Femur (tissue), 1 donor: ENCODE measurements at places on chromosomes 1 and 21.

DNA sequence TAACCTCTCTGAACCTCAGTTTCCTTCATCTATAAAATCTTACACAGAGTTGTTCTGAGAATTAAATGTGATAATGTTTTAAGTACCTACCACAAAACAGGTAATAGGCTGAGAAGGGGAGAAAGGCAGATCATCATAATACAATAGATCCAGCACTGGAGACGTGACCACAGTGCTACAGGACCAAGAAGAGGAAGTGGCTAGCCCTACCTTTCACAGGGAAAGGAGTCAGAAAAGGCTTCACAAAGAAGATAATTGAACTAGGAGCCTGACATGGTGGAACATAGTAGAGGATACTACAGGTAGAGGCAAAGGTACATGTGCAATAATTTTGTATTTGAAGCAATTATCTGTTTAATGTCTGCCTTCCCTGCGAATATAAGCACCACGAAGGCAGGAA, 45.1 kb downstream of the ERI3 start:
- no peak for DNase-seq

- DNase-seq: no peak
Measured at GRCh38 chr1:54337928-54338327, 68.3 kb downstream of the SSBP3 start.

- DNase-seq: peak; percentile 54
Measured at GRCh38 chr1:72649991-72650390, 367.7 kb upstream of the NEGR1 start.

DNA sequence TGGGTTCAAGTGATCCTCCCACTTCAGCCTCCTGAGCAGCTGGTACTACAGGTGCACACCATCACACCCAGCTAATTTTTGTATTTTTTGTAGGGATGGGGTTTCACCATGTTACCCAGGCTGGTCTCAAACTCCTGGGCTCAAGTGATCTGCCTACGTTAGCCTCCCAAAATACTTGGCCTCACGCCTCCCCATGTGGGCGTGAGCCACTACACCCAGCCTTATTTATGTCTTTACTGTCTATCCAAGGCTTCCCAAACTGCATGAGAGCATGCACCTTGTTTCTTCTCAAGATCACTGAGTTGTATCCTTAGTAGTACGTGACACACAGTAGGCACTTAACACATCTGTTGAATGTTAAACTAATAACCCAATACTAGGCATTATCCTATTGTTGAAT, 14.2 kb downstream of the WASF2 start:
- DNase-seq: no peak

DNA sequence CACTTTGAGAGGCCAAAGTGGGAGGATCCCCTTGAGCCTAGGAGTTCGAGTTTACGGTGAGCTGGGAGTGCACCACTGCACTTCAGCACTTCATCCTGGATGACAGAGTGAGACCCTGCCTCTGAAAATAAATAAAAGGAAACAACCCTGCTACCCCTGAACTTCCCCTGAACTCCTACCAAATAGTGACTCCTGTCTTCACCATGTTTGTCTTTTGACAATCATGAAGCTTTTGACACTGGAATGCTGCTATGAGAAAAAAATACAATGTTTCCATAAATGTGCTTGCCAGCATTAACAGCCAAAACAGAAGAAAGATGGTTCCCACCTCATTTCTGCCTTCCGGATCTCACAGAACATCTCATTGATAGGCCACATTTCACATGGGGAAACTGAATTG, 10.4 kb downstream of the ZBTB8A start:
- no peak for DNase-seq

- no peak for DNase-seq
Measured at GRCh38 chr1:46517932-46518498, 28.4 kb downstream of the DMBX1 start.

GRCh38 chr1:61853583-61853982, 111.3 kb downstream of the PATJ start:
- DNase-seq: no peak

DNA sequence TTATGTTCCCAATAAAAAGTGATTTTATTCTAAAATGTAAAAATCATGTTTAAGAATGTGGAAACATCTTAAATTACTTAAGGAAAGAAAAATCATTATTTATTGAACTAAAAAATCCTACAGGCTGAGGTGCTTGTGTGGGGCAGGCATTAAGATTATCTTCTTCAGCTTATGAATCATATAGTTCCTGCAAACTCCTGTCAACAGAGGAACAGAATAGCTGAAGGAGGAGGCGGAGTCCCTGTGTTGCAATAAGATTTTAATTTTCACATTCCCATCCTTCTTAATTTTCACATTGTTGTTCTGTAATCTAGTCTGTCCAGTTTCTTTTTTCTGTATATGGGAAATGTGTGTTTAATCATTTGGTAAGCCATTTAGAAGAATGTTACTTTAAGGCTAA, 20.6 kb upstream of the OLFML3 start:
- DNase-seq: no peak

DNA sequence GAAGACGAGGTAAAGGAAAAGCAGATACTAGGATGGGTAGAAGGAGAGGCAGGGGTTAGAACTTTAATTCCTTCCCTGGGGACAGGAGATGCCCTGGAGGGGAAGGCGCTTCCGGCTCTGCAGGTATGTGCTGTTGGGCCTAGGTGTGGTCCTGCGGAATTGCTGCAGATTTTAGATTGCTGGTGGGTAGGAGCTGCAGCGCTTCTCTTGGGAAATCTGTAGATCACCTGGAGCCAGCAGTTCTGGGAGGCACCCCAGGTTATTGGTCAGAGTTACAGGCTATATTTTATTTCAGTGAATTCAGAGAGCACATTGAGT, 1.1 kb downstream of the MGST3 start:
- no peak for DNase-seq

- no peak for DNase-seq
Measured at GRCh38 chr21:35649186-35649585, 411.1 kb downstream of the SETD4 start.

GRCh38 chr1:222225316-222225691, 322.6 kb downstream of the HHIPL2 start:
- no peak for DNase-seq

GRCh38 chr1:50972766-50973165, 2.7 kb downstream of the CDKN2C start:
- no peak for DNase-seq

- no peak for DNase-seq
Measured at GRCh38 chr1:20180844-20181207, 5.1 kb upstream of the UBXN10 start.

- peak; percentile 13 for DNase-seq
Measured at GRCh38 chr1:228285661-228286504, 78.0 kb downstream of the OBSCN start.

DNA sequence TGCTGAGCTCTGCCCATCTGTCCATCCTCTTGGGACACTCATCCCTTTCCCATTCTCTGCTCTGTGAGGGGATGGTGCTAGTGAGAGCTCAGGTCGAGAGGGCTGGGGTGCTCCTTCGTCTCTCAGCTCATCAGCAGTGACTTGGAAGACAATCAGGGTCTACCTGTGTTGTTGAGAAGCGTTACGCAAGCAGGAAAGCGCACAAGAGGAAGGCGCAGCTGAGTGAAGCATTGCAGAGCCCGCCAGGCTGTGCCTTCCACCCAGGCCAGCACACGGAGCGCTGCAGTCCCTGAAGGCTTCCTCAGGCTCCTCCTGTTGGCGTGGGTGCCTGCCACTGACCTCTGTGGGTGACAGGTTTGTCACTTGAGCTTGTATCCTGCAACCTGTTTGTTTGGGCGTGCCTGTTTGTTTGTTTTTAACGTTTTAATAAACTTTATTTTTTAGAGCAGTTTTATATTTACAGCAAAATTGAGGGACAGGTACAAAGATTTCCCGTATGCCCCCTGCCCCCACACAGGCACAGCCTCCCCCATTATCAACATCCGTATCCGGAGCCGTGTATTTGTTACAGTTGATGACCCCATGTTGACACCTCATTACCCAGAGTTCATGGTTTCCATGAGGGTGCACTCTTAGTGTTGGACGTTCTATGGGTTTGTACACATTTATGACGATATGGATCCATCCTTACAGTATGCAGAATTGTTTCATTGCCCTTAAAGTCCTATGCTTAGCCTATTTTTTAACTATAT, 36.7 kb downstream of the ADARB1 start:
- no peak for DNase-seq

GRCh38 chr1:60052601-60053000, 21.0 kb downstream of the C1orf87 start:
- no peak for DNase-seq

GRCh38 chr1:206456577-206457370, 13.5 kb upstream of the IKBKE start:
- DNase-seq: no peak

GRCh38 chr1:115609021-115609420, 32.7 kb upstream of the VANGL1 start:
- DNase-seq: no peak

GRCh38 chr1:25504706-25505595, 38.5 kb upstream of the LDLRAP1 start:
- no peak for DNase-seq

GRCh38 chr1:178684542-178685000, 40.5 kb upstream of the RALGPS2 start:
- no peak for DNase-seq

DNA sequence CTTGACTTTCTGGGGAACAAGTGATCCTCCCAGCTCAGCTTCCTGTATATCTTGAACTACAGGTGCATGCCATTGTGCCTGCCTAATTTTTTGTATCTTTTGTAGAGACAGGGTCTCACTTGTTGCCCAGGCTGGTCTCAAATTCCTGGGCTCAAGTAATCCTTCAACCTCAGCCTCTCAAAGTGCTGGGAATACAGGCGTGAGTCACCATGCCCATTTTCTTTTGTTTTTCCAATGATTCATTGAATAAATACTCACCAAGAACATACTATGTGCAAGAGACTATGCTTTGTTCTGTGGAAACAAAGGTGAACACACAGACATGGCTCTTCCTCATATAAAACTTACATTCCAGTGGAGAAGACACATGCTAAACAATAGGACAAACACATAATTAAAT, 407.8 kb upstream of the DAB1 start:
- DNase-seq: no peak

DNA sequence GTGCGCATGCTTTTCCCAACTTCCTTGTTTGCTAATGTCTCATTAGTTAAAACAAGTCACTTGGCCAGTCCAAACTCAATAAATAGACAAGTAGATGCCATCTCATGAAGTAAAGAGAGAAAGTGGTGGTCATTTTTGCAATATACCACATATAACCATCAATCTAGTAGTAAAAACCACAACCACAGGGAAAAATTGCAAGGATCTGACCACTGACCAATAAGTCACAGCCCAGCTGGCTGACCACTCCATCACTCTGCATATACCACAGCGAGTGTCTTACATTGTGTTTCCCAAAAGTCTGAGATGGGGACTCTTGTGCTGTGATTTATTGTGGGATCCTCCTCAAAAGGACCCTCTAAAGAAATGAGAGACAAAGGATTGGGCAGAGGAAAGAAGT, 76.0 kb downstream of the FH start:
- peak; percentile 20 for DNase-seq

- DNase-seq: no peak
Measured at GRCh38 chr1:118931876-118932275, 56.3 kb downstream of the TBX15 start.

GRCh38 chr21:45845770-45846090, 135.8 kb upstream of the COL6A1 start:
- peak; percentile 3 for DNase-seq

GRCh38 chr1:153246018-153246417, 13.5 kb upstream of the LORICRIN start:
- DNase-seq: no peak

- DNase-seq: peak; percentile 80
Measured at GRCh38 chr1:84847253-84848250, 45.5 kb downstream of the LPAR3 start.

DNA sequence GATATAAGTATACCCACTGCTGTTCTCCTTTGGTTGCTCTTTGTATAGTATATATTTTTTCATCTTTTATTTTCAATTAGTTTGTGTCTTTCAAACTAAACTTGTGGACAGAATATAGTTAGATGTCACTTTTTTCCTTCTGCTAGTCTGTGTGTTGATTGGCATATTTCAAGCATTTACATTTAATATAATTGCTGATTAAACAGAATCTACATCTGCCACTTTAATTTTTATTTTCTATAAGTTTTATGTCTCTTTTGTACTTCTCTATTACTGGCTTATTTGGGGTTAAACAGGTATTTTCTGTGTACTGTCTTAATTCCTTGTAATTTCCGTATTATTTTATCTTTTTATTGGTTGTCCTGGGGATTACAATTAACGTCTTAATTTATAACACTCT, 74.4 kb upstream of the CHODL start:
- DNase-seq: no peak

GRCh38 chr1:65109487-65109886, 38.5 kb upstream of the AK4 start:
- no peak for DNase-seq

DNA sequence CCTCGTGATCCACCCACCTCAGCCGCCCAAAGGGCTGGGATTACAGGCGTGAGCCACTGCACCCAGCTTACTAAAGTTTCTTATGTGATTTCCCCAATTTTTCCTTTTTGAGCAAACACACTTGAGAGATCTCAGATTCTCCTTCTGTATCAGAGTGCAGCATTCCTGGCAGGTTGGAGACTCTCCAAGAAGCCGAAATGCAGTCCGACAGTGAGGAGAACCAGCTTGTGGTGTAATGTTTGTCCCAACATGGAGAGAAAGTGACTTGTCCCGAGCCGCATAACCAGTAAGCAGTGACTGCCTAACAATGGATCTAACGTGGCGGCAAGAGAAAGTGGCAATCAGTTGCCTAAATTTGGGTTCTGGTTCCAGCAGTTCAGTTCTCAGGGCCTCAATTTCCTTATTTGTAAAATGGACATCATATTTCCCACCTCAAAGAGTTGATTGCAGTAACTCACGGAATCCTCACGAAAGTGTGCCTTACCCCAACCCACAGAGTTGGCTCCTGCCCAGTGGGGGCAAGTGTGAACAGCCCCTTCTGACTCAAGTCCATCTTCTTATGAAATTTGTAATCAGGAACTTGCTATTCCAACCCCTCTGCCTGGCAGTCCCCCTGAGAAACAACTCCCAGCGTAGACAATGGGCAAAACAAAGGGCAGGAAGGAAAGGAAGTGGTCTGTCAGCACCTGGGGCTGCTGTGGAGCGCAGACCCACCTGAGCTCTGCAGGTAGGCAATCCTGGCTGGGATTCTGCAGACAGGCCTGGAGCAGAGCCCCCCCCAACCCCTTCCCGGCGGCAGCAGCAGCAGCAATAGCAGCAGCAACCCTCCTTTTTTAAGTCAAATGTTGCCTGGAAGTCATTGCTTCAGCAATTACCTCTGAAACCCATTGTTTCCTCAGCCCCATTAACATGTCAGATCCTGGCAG, 223.6 kb upstream of the POU3F1 start:
- no peak for DNase-seq
